IgD-negative memory B cell (primary cell): ENCODE measurements at places on chromosomes 5 and 9. TPM values are rescaled to one million over a fixed set of nuclear protein-coding genes. Genes with fewer than 3 reads are reported as not detected.

MYMK gene
- polyA plus RNA-seq = not detected

LRRC19 gene
- polyA plus RNA-seq = not detected

SLC22A4 gene
- not detected for polyA plus RNA-seq

SLC45A2 gene
- not detected for polyA plus RNA-seq

GLDC gene
- 1.0 TPM for polyA plus RNA-seq

FBP2 gene
- not detected for polyA plus RNA-seq

CTSV gene
- polyA plus RNA-seq = not detected

ZNF300 gene
- polyA plus RNA-seq = 1.0 TPM

RCL1 gene
- 16.0 TPM for polyA plus RNA-seq

EDIL3 gene
- polyA plus RNA-seq = not detected

SLC36A2 gene
- not detected for polyA plus RNA-seq

KDM3B gene
- 18.1 TPM for polyA plus RNA-seq

C9 gene
- not detected for polyA plus RNA-seq

PCDHB4 gene
- not detected for polyA plus RNA-seq

IL3 gene
- polyA plus RNA-seq = not detected

DDX4 gene
- polyA plus RNA-seq = not detected
